ENCODE measurements at places on chromosomes 5 and 9.

DNA sequence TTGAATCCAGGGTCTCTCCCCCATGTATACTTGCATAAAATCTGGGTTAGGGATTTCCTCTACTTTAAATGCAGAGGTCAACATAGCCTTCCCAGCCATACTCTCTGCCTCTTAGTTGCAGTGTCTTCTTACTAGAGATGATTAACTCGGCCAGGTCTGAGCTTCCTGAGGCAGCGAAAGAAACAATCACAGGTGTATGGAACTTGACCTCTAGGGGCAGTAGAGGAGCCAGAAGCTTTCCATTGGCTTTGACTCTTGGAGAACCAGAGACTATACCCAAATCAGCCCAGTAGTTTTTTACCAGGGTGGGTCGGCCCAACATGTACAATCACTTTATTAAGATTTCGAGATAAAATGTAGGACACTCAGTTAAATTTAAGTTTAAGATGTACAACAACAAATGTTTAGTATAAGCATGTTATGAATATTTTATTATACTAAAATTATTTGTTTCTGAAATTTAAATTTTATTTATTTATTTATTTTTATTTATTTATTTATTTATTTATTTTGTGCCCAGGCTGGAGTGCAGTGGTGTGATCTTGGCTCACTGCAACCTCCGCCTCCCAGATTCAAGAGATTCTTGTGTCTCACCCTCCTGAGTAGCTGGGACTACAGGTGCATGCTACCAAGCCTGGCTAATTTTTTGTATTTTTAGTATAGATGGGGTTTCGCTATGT lies 48.0 kb upstream of the DMRT3 start:
- no peak for DNase-seq

- no peak for DNase-seq
These were observed 64.7 kb upstream of the RICTOR start for GRCh38 chr5:39138892-39139291.

DNA sequence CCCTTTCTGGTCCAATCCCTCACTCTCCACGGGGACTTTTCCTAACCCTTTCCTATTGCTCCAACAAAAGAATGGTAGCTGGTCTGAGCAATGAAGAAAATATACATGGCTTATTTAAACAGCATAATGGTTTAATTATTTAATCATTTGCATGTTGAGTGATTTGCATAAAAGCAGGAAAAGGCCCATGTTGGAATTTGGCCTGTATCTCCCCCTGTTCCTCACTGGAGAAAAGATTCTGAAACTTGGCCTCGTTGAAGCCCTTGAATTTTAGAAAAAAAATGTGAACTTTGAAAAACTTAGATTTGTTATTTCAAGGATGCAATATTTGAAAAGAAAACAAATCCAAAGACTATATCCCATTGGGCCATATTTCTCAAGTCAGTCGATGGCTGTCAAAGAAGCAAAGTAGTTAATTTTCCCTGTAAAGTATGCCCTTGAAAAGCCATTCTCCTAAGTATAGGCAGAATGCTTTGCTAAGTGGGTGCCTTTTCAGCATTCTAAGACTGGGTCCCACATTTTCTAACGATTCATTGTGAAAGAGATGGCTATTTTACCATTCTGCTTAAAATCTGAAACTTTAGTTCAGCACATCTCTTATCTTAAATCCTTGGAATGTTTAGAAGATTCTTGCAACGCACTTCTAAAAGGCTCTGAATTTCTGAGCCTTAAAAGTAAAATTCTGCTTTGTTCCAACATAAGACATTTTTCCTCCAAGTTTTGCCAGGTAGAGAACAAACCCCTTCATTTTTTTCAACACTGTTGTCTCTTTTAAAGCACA lies 428.8 kb downstream of the ARHGEF28 start:
- DNase-seq, result no peak

- no peak for DNase-seq
These were observed 161.2 kb upstream of the SMIM23 start for GRCh38 chr5:171624396-171624795.

DNA sequence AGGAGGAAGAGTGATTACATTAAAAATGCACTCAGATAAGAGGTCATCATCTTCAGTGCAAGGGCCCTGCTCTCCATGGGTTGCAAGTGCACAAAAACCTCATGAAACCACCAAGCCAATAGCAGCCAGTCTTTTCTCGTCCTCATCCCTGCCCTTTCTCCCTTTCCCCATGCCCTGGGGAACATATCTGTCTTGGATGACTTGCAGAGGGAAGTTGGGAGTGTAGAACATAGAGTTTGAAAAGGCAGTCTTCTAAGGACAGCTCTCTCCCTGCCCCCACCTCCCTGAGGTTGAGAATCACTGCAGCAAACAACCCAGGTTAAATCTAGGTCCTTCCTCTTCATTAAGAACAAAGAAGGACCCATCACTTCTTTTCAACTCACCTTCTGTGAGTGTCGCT lies 22.0 kb downstream of the DDX31 start:
- DNase-seq, result no peak

- no peak for DNase-seq
These were observed 122.2 kb upstream of the PCA3 start for GRCh38 chr9:76642074-76642473.

DNA sequence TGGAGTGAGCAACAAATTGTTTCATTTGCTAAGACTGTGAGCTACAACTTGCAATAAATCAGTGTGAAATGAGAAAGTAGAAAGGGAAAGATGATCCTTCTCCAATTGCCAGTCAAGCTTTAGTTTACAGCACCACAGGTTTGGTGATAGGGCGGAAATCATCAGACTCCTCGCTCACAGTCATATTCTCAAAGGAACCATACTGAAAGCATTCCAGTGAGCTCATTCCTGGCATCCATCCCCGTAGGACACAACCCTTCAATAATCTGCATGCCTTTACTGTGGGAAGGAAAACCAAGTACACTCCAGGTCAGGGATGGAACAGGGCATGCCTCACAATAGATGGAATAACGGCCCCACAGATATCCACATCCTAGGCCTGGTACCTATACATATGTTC lies 80.7 kb downstream of the FSTL4 start:
- DNase-seq, result no peak

- no peak for DNase-seq
These were observed 537.5 kb upstream of the WWC1 start for GRCh38 chr5:167753725-167754490.

GRCh38 chr9:97615439-97616072 lies 17.6 kb downstream of the TSTD2 start:
- peak; percentile 56 for DNase-seq
